ENCODE measurements at places on chromosomes 13 and 19.
A peak's percentile ranks its signal among the peaks of the same experiment; 100 is the strongest.

DNA sequence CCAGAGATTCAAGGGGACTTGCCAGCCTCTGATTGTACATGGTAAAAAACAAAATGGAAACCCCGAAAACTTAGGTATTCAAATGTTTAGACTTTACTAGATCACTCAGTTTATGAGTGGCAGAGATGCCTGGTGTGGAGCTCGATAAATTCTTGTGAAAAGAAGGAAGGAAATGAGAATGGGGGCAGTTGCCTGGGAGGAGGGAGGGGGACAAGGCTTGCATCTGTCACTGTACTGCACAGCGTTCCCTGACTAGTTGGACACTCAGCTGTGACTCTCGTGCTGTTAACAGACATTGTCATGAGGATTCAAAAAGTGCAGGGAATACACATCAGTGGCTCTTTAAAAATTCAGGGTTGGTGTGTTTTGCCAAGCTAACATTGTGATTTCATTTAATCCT, 232.9 kb downstream of the ZIC5 start:
- no peak for DNase-seq

DNA sequence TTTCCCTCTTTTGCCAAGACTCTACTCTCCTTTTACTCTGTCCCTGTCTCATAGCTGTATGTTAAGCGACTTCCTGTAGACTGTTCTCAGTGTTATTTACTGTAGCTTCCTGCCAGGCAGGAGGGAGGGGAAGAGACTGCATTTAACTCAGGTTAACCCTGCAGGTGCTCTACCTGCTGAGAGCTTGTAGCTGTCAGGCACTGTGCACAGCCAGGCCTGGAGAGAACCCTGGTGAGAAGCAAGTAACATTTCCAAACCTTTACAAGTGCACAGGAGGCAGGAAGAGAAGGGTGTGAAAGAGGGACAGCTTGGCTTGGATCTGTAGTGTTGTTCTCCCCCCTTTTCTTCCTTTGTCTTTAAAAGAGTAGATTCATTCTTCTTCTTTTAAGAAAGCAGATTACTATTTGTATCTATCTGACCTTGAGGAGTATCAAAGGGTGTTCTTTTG, 167.1 kb downstream of the LMO7 start:
- DNase-seq: peak; percentile 53

GRCh38 chr19:11203194-11204075, 6.1 kb upstream of the KANK2 start:
- peak; percentile 57 for DNase-seq

- DNase-seq: no peak
Observed at GRCh38 chr13:40379196-40379595, 287.2 kb downstream of the FOXO1 start.

- no peak for DNase-seq
Observed at GRCh38 chr13:20940083-20940482, 37.5 kb upstream of the XPO4 start.

DNA sequence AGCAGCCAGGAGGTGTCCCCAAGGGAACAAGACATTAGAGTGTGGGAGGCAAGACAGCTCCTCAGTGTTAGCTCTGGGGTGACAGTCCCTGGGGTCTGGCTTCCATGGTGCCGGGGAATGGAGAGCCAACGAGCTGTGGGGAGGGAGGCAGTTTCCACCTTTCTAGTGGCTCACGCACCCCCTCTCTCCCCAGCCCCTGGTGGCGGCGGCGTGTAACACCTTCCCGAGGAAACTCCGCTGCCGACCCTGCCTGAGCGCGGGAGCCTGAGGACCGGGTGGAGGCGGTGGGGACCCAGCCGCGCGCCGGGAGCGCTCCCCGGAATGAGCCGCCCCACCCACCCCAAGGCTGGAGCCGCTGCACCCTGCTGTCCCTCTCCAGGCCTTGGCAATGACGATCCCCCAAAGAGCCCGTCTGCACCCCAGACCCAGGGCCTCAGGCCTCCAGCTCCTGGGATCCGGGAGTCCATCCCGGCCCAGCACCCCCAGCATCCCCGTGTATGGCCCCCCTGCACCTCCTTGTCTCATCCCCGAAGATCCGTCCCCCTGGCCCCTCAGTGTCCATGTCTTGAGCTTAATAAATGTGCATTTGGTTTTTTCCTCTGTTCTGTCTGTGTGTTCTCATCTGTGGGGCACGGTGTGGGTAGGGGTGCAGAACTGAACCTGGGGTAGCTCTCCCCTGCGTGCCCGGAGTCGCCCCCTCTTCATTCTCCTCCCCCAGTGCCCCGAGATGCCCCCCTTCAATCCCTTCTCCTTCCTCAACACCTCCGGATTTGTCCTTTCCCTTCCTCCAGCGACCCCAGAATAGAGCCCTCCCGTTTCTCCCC, 622 bp upstream of the FXYD5 start:
- DNase-seq: peak; percentile 83

DNA sequence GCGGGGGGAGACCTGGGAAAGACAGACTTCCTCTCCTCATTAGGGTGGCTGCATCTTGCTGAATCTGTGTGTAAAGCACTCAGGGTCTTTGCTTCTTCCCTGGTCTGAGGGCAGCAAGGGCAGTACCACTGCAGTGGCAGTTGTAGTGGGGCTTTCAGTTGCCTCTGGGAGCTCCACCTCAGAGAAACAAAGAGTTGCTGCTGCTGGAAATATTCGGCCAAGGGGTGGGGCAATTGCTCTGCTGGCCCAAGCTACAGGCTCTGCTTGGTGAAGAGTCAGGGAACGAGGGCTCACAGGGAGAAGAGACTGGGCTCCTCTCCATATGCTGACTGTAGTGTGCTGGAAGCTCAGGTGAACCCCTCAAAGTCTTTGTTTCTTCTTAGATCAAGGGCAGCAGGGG, 52.5 kb downstream of the POSTN start:
- DNase-seq: no peak

GRCh38 chr19:46350029-46350757, 3.3 kb downstream of the PPP5C start:
- no peak for DNase-seq

Data from CD4-positive, alpha-beta T cell treated with Interleukin-6 for 4 hours (primary cell).